NCI-H1417 treated with DMSO at 0.1 percent for 48 hours (cell line): ENCODE measurements at places on chromosomes 12 and 14.

- DNase-seq: no peak
Observed at GRCh38 chr12:90331262-90331661, 622.6 kb upstream of the ATP2B1 start.

- DNase-seq: no peak
Observed at GRCh38 chr12:113088971-113089756, 32.6 kb downstream of the DTX1 start.

GRCh38 chr12:113467502-113468364 is 3.9 kb downstream of the LHX5 start:
- no peak for DNase-seq

DNA sequence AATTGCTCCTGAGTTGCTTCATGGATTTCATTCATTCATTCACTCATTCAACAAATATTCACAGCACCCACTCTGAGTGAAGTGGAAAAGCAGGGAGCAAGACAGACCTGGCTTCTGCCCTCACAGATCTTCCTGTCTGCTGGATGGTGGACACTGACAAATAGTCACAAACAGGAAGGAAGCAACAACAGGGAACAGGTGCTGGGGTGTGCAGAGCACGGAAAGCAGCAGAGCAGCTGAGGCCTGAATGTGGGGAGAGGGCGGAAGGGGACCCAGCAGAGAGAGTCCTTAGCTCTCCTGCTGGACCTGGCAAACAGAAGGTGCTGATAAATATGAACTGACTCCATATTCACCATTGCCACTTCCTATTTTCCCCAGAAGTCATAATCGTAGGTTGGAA is 54.4 kb downstream of the SETD3 start:
- DNase-seq: no peak

GRCh38 chr14:21070083-21070609 is at the start of gene ARHGEF40:
Gene ARHGEF40 (plus strand): TSS chr14:21070304. CDS start chr14:21070397, 93 bp downstream.
- DNase-seq: no peak

GRCh38 chr12:5746036-5746908 is 198.8 kb downstream of the ANO2 start:
- no peak for DNase-seq

GRCh38 chr12:57222286-57223190 is 5.9 kb downstream of the NXPH4 start:
- DNase-seq: no peak

GRCh38 chr12:6975297-6976032 is 4.8 kb downstream of the EMG1 start:
- DNase-seq: no peak

- no peak for DNase-seq
Observed at GRCh38 chr14:90695997-90696660, 120.1 kb downstream of the TTC7B start.

DNA sequence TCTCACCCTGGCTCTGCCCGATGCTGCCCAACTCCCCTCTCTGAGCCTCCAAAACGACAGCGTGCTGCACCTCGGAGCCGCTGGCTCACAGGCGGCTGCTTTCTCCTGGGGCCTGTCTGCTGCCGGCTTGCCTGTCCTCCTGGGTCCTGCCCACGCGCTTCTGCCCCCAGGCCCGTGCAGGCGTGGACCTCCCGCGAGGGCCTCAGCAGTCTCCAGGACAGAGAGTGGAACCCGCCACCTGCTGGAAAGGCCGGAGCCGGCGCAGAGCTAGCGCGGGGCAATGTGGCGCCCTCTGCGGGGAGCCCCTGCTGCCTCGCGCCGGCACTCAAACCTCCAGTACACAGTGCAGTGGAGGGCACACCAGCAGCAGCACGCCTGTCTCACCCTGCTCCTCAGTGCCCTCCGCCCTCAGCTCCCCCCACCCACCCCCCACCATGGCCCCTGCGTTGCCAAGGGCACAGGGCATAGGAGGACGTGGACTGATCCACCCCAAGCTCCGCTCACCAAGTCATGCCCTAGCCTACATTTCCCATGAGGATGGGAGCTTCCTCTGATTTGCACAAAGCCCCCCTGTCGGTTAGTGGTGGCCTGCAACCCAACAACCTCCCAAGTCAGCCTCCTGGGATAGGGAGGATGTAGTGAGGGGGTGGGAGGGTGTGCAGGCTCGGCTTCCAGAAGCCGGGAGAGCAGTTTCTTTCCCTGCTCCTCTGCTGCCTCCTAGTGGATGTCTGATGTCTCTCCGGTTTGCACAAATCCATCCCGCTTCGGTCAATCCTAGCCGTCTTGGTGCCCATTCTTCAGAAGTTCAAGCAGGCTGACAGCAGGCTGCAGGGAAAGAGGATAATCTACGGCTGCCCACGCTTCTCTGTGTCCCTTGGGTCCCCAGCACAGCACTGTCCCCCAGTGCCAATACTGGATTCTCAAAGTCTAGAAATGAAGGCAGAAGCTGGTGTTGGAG is 25.2 kb downstream of the KRT8 start:
- peak; percentile 73 for DNase-seq

DNA sequence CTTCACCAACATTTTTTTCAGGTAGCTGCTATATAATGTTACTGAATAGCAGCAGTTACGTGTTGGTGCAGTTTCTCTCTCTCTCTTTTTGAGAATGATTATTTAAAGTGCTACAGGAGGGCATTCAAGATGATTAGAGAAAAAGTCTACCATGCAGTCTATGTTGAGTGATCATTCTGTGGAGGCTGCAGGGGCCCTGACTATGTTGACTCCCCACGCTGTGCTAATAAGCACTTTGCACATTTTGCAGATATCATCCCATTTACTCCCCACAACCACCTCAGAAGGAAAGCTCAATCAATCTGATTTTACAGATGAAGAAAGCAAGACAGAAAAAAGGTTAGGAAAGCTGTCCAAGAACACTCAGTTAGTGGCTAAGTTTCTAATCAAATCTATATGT is 87.8 kb downstream of the RTN1 start:
- DNase-seq: no peak

- no peak for DNase-seq
Observed at GRCh38 chr12:96861656-96862055, 45.4 kb upstream of the NEDD1 start.

- DNase-seq: no peak
Observed at GRCh38 chr12:26555139-26555538, 277.9 kb downstream of the ITPR2 start.

- DNase-seq: no peak
Observed at GRCh38 chr14:87050421-87050820, 942.6 kb downstream of the GALC start.

- no peak for DNase-seq
Observed at GRCh38 chr12:34219046-34219770, 196.9 kb downstream of the ALG10 start.

GRCh38 chr12:111656016-111656415 is 29.7 kb downstream of the BRAP start:
- DNase-seq: no peak

DNA sequence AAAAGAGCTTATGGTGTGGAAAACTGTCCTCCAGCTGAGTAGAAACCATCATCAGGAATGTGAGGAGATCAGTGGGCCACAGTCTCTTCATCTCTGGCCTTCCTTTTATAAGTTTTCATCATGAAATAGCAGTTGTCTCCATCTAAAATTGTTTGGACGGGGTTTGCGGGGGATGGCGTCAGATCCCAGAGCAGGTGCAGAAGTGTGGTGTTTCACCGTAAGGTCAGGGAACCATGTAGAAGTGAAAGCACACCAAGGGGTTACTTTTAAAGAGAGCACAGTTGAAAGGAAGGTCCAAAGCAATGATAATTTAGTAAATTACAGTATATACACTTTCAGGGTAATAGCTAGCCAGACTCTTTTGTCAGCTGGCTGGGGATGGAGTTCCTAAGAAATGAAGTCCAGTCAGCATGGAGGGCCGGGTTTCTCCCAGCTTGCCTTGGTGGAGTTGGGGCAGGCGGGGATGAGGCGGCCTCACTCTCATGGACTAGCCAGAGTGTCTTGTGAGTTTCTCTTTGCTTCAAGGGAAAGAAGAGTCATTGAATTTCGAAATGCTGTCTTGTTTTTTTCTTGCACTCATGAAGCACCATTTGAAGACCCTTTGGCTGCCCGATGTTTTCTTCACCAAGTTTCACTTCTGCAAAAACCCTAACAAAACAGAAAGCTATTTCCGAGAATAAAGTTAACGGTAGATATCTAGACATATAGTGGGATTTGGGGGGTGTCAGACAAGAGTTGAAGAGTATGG is 100.6 kb downstream of the ETV6 start:
- DNase-seq: no peak

DNA sequence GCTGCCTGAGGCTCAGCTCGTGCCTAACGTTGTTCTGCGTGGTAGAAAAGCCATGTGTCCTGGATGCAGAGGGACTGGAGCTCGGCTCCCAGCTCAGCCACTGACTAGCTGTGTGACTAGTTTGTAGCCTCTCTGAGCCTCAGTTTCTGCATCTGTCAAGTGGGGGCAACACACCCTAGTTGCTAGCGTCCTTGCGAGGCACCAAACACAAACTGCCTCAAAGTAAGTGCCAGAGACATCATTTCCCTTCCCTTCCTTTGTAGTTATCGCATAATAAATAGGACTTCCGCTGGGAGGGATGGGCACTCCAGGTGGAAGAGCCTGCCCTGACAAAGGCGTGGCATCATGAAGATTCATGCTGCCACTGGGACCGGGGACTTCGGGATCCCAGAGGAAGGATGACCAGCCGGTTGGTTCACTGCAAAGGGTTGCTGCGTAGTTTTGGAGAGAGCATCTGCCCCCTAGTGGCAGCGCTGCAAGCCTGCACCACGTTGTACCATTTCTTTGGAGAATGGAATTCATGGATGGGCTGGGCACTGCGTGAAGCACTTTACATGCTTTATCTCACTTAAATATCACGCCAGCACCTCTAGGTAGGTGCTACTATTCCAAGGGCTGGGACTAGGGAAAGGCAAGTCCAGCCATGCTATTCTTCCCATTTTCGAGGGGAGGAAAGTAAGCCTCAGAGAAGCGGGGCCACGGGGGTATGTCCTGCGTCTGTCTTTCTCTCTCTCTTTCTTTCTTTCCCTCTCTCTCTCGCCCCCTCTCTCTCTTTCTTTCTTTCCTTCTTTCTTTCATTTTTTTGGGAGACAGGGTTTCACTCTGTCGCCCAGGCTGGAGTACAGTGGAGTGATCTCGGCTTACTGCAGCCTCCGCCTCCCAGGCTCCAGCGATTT is 4.6 kb downstream of the CCDC197 start:
- peak; percentile 16 for DNase-seq

DNA sequence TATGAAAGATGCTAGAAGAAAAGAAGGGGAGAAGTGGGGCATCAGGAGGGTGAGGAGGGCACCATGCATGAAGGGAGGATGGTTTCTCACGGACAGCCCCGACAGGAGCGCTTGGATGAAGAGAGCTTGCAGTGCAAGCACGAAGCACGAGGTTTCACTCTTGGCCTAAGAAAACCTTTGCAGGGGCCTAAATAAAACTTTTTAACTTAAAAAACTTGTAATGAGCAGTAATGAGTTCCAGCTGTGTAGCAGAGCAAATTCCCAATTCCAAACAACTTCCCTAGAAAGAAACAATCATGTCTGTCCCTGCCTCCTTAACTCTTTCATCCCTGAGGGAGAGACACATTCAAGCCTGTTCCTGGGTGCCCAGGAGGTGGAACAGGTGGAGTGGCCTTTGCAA is 119.5 kb downstream of the PAH start:
- no peak for DNase-seq

- no peak for DNase-seq
Observed at GRCh38 chr12:43733687-43734086, 24.9 kb downstream of the PUS7L start.

GRCh38 chr14:59358102-59358501 is 107.1 kb downstream of the GPR135 start:
- no peak for DNase-seq

DNA sequence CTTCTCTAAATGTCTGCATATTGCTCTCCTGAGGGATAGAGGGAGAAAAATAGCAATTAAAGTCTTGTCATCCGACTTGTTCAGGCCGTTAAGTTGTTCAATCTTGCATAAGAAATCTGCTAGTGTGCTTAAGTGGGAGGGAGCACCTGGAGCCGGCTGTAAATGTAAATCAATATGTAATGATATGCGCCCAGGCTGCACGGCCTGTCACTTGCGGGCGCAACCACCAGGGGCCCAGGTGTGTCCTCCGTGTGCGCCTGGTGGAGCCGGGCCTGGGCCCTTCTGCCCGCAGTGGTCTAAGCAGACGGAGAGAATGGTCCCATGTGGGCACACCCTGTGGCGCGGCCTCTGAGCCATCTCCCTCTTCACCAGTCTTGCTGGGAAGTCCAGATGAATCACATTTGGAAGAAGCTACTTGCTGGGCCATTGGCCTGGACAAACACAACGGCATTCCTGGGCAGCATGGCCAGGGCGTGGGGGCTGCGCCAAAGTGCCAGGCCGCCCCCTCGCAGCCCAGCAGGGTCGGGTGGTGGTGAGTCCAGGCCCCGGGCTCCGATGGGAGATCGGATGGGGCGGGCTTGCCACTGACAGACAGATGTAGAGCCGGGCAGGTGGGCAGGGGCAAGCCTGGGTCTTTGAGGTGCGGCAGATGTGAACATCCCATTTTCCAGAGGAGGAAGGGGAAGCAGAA is 193.3 kb upstream of the C14orf180 start:
- DNase-seq: no peak

GRCh38 chr14:45135156-45135555 is 574 bp upstream of the FANCM start:
- DNase-seq: no peak

- no peak for DNase-seq
Observed at GRCh38 chr12:99278899-99279298, 368.7 kb upstream of the GARIN6 start.

GRCh38 chr14:36750244-36750643 is 88.6 kb downstream of the PAX9 start:
- no peak for DNase-seq

DNA sequence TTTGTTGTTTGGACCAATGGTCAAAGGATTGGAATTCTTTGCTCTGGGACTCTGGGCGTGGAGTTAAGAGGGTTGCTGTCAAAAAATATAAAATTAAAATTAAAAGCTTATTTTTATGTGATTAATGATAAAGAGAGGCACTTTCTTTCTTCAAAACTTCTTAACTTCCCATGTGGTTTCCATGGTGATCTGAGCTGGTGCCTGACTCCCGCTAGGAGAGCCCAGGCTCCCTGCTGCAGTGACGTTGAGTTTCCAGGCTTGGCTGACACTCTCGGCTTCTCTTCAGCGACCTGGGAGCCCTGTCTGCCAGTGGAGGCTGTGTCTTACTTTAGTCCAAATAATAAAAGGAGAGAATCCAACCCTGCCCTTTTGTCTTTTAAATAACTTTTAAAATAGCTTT is 84.4 kb downstream of the GALC start:
- no peak for DNase-seq

DNA sequence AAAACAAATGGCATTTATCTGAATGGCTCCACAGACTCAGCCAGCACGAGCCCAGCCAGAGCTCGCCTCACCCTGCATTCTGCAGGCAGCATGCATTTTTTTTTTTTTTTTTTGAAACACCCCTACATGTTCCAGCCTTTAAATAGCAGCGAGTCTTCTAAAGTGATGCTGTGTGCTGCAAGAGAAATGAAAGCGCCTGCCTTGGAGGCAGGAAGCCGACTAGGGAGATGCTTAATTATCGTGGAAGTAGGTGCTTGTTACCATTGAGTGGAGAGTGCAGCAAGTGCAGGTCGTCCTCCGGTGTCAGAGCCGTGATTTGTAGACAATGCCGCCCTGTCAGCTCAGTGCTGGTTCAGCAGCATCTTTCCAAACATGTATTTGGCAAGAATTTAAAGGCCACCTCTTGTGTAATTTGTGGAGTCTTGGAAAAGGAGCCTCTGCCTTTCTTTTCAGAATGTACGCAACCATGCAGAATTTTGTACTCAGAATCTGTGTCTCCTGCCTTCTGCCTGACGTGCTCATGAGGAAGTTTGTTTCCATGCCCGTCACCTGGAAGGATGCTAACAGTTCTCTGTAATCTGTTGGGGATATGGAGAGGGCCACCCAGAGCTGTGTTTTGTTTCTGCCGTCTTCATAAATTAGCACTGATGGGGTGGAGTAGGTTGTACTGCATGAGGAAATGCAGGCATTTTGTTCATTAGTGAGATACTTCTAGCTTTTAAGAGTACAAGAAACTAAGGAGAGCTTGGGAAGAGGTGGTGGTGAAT is 345.9 kb upstream of the RGS6 start:
- peak; percentile 61 for DNase-seq
